Suppressor macrophage treated with lipopolysaccharide for 4 hours (primary cell): ENCODE measurements at places on chromosomes 13 and 19.

- DNase-seq = no peak
These were observed 288.1 kb upstream of the GPC6 start for GRCh38 chr13:92938486-92939020.

GRCh38 chr19:16064209-16064889, 11.9 kb upstream of the TPM4 start:
- peak; percentile 16 for DNase-seq

DNA sequence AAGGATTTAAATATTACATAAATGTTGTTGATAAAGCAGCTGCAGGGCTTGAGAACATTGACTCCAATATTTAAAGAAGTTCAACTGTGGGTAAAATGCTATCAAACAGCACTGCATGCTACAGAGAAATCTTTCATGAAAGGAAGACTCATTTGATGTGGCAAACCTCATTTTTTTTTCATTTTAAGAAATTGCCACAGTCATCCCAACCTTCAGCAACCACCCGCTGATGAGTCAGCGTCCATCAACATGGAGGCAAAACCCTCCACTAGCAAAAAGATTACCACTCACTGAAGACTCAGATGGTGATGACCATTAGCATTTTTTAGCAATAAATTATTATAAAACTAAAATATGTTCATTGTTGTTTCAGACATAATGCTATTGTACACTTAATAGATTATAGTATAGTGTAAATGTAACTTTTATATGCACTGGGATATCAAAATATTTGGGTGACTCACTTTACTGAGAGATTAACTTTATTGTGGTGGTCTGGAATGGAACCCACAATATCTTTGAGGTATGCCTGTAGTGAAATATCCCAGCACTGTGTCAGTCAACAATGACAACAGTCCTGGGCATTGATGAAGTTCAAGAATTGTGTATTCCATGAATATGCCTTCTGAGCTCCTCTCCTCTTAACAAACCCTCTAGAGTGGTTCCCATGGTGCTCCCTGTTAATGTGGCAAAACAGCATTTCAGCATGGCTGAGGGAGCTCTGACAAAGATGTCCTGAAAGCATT, 52.4 kb upstream of the SOX21 start:
- no peak for DNase-seq

DNA sequence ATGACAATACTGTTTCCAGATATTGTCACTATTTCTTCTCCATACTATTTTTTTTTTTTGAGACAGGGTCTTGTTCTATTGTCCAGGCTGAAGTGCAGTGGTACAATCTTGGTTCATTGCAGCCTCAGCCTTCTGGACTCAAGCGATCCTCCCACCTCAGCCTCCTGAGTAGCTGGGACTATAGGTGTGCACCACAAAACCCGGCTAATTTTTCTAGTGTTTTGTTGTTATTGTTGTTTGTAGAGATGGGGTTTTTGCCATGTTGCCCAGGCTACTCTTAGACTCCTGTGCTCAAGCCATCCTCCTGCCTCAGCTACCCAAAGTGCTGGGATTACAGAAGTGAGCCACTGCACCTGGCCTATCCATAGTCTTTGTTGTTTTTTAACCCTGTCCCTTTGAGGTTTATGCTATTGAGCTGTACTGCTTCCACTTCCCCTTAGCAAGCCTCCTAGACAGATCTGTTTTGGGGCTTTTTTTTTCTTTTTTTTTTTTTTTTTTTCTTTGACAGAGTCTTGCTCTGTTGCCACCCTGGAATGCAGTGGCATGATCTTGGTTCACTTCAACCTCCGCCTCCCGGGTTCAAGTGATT, 27.6 kb upstream of the MAP3K10 start:
- no peak for DNase-seq

DNA sequence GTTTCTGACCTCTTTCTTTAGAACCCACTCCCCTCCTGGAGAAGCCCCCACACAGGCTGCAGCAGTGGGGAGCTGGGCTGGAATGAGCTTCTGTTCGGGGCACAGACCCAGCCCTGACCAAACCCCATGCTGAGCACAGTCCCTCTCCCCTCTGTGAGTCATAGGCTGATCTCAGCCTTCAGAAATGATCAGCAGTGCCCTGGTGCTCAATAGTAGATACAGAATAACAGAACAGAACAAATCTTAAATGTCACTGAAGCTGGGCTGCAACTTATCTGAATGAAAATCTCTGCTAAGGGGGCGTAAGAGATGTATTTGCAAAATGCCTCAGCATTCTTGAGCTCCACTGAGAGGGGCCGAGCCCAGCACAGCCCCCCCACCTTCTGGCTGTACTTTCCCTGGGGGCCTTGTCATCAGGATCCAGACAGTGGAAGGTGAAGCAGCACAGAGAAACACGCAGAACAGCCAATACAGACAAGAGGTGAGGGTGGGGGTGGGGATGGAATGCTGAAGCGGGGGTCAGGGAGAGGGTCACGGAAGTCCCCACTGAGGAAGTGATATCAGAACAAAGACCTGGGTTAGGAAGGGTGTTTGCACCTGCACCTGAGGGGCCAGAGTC, 9.9 kb downstream of the ZNF665 start:
- no peak for DNase-seq
